ENCODE measurements at places on chromosomes 3 and 15.

GRCh38 chr15:44882499-44882968 is 74.0 kb upstream of the TERB2 start:
- DNase-seq = no peak

- no peak for DNase-seq
Observed at GRCh38 chr3:40192628-40193027, 116.9 kb upstream of the EIF1B start.

DNA sequence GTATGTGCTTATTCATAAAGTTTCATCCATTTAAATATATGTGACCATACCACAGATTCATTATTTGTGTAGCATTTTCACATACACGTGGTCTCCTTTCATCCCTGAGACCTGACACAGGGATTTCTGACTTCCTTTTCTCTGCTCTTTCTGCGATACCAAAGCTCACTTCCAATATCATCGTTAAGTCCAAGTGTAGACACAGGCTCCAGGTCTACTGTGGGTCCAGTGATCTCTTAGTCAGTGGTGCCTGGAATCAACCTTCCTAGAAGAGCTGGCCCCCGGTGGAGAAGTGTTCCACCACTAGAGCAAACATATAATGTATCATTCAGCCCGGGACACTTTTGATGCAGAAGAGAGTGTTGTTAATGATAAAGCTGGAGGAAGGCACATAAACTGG is 72.4 kb downstream of the LDHAL6B start:
- no peak for DNase-seq

DNA sequence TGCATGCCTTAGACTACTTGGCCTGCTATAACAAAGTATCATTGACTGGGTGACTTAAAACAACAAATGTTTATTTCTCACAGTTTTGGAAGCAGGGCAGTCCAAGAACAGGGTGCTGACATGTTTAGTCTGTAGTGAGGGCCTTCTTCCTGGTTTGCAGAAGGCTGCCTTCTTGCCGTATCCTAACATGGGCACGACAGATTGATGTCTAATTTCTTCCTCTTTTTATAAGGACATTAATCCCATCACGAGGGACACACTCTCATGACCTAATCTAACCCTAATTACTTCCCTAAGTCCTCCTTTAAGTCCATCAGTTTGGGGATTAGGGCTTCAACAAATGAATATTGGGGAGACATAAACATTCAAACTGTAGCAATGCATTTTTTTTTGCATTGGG is 10.9 kb upstream of the GOLGA8B start:
- no peak for DNase-seq

- DNase-seq = no peak
Observed at GRCh38 chr3:129625072-129625874, 18.8 kb upstream of the PLXND1 start.

DNA sequence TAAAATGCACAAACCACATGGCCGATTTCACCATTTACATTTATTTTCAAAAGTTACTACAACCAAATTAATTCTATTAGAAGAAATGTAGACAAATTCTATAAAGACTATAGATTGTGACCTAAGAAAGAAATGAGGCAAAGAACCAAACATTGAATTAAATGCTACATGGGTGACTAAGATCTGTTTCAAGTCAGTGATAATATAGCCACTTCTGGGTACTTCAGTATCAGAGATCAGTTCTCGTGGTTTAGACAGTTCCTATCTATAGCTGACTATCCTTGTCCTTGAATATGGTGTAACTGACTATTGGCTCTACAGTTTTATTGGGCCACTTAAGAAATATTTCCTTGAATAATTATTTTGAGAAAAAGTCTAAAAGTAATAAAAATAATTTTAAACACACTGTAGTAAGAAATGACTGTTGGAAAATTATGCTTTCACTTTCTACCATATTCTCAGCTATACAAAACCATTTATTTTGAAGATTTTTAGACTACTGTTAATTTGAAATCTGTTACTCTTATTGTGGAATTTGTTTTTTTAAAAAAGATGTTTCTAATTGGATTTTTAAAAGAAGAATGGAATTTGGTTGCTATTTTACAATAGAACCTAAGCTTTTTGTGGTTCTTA is 14.1 kb downstream of the KCNMB3 start:
- no peak for DNase-seq

DNA sequence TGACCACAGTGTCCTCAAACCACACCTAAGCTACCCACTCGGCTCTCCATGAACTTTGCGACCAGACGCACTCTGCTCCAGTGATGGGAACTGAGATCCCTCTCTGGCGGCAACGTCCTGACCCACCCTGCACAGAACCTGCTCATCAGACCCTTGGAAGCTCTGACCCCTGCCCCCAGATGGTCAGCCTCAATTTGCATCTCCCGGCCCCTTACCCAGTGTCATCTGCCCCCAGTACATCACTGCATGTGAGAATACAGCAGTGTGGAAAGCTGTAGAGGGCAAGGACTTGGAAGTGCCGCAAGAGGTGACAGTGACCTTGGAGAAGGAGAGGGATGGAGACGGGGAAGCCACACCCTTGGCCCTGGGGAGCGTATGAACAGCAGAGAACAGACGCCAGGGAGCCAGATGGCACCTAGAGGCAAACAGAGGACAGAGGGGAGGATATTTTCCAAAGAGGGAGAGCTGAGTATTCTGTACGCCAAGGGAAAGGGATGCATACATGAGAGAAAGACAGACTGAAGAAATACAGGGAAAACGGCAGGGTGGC is 192.0 kb downstream of the XXYLT1 start:
- no peak for DNase-seq

DNA sequence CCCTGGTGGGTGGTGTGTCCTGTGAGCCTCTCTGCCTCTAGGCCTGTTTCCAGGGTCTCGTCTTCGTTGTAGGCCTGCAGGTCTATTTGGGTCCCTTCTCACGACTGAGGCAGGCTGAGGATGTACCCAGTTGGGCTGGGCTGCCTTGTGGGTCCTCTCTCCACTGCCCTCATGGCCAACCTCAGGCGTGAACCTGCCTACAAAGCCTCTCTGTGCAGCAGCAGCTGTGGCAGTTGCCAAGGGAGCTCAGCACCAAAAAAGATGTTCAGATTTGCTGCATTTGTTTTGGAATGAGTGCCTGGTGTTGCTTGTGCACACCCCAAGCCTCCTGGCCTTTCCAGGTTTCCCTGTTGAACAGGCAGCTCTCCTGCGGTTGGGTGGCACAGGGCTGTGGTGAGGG is 13.4 kb downstream of the KLF13 start:
- DNase-seq = no peak

GRCh38 chr15:46622851-46623250 is 988.0 kb downstream of the SQOR start:
- no peak for DNase-seq

- no peak for DNase-seq
Observed at GRCh38 chr3:3189102-3189727, 9.7 kb upstream of the CRBN start.

GRCh38 chr3:9501226-9501625 is 52.4 kb downstream of the LHFPL4 start:
- no peak for DNase-seq

GRCh38 chr15:60390231-60390630 is 7.6 kb downstream of the ANXA2 start:
- DNase-seq = no peak

GRCh38 chr3:124395584-124396338 is 334.5 kb upstream of the UMPS start:
- DNase-seq = no peak

- no peak for DNase-seq
Observed at GRCh38 chr3:143526011-143526545, 322.2 kb downstream of the SLC9A9 start.

DNA sequence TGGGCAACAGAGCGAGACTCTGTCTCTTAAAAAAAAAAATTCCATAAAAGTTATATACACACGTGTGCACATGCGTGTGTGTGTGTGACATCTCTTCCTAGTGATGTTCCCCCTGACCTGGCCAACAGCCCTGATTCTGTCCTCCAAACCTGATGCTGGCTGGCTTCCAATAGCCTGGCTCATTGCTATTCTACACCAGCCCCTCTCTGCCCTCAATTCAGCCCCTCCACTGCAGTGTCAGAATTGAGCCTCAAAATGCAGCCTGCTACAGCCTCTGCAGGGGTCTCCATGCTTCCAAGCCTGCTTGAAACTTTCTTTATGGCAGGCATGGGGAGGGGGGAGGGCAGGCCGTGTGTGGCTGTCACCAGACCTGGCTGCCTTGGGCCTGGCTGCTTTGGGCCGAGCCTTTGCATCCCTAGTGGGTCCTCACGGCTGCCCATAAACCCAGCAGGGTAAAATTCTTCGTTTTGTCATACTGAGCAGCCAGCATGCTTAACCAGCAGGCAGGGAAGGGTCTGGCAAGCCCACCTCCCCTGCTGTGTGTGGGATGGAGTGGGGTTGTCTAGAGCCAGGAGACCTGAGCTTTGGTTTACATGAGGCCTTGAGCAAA is 22.7 kb upstream of the DOCK3 start:
- no peak for DNase-seq

DNA sequence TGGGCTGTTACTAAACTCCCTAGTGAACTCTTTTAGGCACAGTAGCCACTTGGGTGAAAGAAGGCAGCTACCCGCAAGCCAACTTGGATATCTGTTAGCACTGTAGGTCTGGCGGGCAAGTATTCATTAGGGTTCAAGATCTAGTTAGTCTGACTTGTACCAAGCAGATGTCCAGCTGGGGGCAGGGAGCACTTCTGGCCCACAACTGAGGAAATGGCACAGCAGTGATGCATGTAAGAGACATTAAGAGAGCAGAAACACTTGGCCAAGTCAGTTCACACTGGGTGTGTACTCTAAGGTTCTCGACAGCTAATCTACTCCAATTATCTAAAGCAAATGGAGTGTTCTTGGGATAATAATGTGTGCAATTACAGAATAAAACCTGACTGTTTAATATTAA is 131.7 kb downstream of the CTNNB1 start:
- DNase-seq = no peak

GRCh38 chr3:83453056-83453455 is 1505.7 kb upstream of the CADM2 start:
- no peak for DNase-seq

DNA sequence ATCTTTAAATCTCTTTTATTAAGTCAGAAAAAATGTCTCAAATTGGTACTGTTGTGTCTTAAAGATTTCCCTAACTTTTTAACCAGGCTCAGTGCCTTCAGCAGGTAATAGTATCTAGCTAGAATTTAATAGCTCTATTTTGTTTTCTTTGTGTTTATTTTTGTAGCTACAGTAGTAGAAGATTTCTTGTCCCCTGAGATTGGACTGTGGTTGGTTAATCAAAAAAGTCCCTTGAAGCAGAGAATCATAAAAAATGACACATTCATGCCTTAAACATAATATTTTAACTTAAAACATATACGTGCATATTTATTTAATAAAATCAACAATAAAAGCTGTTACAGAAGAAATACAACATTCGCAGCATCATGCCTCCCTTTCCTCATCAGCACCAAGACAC is 102.8 kb downstream of the EEFSEC start:
- no peak for DNase-seq

DNA sequence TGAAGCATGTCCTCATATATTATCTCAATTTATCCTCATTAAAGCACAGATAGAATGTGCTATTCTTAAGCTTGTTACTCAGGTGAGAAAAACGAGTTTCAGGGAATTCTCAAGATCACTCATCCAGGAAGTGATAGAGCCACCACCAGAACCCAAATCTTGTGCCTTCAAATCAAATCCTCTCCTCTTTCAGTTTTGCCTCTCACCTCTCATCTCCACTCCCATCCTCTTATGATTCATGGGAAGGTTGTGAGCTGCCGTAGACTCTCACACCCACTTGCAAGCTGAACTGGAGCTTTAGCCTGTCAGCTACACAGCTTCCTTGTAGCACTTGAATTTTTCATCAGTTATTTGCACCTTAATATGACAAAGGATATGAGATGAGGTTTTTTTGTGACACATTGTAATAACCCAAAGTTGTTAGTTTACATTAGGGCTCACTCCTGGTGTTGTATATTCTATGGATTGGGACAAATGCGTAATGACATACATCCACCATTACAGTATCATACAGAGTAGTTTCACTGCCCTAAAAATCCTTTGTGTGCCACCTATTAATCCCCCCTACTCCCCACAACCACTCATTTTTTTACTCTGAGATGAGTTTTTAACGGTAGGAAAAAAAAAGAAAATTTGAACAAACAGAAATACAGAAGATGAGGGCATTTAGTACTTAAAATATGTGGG is 25.7 kb downstream of the GPR15 start:
- DNase-seq = no peak

DNA sequence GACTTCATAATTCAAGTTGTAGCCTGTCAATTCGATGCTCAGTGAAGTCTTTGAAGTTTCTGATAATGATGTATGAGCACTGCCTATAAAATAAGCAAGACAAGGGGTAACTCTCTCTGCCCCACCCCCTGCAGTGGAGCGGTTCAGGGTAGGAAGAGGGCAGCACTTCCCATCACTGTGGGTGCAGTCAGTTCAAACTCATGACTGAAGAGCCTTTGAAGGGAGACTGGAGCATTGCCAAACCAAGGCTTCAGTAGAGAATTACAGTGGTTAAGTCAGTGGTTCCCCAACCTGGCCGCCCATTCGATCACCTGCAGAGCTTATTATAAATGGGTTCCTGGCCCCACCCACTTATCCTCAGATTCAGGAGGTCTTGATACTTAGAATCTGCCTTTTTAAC is 190.6 kb downstream of the SHQ1 start:
- DNase-seq = no peak

DNA sequence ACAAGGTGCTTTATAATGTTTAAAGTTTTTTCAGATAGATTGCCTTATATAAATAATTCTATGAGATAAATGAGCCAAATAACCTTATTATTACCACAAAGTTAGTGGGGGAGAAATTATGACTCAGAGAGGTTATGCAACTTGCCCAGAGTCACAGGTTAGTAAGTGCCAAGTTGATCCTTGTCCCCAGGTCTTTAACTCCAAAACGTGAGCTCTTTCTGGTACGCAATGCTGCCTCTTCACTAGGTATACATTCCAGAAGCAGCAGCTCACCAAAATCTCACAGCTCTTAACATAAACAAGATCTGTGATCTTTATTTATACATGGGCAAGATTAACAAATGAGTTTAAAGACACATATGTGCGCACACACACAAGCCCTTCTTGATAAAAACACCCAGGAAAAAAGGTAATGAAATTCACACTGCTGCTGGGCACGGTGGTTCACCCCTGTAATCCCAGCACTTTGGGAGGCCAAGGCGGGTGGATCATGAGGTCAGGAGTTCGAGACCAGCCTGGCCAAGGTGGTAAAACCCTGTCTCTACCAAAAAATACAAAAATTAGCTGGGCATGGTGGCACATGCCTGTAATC is 59.8 kb upstream of the NR2F2 start:
- DNase-seq = no peak

DNA sequence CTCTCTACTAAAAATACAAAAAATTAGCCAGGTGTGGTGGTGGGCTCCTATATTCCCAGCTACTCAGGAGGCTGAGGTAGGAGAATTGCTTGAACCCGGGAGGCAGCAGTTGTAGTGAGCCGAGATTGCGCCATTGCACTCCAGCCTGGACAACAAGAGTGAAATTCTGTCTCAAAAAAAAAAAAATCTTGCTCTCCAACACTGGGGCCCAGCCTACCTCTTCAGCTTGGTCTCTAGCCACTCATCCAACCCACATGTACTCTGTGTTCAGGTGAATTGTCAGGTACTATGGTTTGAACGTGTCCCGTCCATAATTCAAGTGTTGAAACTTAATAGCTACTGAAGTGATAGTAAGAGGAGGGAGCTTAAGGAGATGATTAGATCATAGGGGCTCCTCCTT is 22.4 kb upstream of the RAB7A start:
- no peak for DNase-seq

All from T1000 (cell line).